ENCODE measurements at places on chromosomes 16 and 17.

DNA sequence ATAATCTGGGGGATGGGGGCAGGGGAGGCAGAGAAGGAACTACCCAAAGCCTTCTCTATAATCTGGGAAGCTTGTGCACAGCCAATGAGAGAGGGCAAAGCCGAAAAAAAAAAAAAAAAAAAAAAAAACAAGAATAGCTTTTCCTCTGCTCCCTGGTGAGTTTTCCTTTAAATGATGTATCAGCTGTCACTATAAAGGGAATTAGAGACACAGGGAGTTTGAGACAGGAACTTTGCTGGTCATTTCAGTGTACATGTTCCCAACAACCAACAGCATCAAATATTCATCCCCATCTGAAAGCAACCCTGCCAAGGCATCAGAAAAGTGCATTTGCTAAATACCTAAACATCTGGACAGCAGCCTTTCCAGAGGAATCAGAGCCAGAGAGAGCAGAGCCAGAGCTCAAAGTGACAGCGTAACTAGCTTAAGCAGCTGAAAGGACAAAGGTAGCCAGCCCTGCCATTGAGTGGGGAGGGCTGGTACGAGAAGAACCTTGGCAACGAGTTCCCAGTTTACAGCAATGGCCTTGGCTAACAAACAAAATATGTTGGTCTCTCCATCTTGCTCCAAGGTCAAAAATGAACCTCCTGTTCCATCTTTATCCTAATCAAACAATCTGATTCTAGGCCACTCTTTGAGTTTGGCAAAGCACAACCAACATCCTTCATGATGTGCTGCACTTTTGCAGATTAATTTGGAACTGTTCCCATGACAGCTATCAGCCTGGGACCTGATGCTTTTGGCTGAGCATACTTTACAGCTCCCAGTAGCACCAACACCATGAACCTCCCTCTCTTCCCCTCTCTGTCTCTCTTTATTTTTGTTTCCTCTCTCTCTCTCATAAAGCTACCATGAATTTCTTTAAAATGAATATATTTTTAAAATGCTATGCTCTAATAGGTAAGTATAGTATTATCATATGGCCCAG, 143.7 kb upstream of the GNAO1 start:
- DNase-seq, result no peak

- peak; percentile 64 for DNase-seq
Observed at GRCh38 chr17:39920218-39921210, 2.1 kb upstream of the GSDMB start.

DNA sequence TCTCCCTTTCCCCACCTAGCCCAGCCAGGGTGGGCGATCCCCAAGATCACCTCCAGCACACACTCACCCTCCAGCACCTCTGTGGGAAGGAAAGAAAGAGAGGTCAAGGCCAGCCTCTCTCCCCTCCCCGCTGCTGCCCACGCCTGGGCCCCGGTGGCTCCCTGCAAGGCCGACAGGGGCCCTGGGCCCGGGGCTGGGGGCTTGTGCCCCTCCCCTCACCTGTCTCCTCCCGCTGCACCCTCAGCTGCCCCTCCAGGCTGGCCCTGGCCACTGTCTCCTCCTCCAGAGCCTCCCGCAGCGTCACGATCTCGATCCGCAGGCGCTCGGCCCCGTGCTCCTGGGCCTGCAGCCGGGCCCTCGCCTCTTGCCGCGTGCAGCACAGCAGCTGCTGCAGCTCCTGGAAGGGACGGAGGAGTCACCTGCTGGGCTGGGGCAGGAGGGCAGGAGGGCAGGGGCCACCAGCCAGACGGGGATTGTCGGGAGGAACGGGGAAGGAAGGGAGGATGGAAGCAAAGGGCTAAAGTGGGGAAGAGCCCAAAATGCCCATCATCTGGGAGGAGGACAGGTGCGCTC, 19.2 kb downstream of the RABEP2 start:
- no peak for DNase-seq

DNA sequence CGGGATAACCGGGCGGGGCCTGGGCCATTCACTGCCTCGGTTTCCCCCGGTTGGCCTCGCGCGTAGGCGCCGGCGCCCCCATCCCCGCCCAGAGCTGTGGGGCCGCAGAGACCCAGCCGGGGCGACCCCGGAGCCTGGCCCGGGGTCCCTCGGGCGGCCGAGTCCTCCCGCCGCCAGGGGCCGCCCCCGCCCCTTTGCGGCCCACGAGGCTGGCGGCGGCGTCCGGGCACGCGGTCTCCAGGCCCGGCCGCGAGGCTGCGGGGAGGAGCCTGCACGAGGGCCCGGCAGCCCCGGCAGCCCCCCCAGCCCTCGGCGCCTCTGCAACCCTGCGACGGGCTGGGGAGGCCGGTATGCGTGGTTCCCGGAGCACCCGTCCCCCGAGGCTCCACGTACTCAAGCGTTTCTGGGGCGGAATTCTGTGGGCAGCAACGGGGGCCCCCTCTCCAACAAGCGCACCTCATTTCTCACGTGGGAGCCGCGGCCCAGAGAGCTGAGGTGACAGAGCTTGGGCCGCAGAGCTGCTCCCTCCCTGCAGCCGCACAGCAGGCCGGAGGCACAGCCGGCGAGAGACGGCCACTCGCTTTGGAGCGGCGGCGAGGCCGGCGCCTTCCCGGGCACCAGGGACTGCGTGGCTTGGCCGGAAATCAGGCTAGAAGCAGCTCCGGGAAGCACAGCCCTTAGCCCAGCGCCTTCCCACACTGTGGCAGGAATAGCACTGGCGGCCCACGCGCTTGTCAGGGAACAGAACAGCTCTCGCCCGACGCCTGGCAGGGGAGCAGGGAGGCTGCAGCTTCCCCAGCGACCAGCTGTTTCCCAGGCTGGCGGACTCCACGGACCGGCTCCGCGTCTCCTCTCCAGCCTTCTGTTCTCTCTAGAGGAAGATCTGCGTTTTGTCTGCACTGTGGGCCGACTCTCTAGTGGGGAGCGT, 867 bp upstream of the LIMD2 start:
- peak; percentile 47 for DNase-seq

GRCh38 chr16:14559809-14560241, 70.2 kb downstream of the PARN start:
- DNase-seq, result no peak

- no peak for DNase-seq
Observed at GRCh38 chr16:56277075-56277474, 85.8 kb downstream of the GNAO1 start.

DNA sequence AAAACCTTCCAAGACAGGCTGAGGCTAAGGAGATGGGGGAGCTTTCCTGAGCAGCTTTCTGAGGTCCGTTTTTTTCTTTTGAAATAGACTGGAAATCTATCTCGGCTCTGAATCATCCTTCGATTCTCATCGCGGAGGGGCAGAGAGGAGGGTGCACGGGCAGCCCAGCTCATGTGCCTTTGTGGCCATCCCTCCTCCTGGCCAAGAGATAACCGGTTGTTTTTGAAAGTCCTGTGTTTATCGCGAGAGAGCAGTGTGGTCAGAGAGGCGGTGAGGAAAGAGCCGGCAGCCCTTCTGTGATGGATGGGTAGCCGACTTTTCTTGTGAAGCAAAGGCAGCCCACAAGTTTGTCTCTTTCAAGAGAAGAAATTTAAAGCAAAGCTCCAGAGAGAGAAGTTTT, 191.6 kb downstream of the CCDC182 start:
- DNase-seq, result no peak

DNA sequence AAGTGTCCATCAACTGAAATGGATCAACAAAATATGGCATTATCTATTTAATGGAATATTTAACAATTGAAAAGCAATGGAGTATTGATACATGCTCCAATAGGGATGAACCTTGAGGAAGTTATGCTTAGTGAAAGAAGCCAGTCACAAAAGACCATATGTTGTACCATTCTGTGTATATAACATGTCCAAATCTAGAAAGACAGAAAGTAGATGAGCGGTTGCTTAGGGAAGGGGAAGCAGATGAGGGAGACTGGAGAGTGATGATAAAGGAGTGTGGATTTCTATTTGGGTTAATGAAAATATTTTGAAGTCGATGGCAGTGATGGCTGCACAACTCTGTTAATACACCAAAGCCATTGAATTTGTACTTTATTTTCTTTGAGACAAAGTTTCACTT, 8.5 kb upstream of the ERN1 start:
- no peak for DNase-seq

DNA sequence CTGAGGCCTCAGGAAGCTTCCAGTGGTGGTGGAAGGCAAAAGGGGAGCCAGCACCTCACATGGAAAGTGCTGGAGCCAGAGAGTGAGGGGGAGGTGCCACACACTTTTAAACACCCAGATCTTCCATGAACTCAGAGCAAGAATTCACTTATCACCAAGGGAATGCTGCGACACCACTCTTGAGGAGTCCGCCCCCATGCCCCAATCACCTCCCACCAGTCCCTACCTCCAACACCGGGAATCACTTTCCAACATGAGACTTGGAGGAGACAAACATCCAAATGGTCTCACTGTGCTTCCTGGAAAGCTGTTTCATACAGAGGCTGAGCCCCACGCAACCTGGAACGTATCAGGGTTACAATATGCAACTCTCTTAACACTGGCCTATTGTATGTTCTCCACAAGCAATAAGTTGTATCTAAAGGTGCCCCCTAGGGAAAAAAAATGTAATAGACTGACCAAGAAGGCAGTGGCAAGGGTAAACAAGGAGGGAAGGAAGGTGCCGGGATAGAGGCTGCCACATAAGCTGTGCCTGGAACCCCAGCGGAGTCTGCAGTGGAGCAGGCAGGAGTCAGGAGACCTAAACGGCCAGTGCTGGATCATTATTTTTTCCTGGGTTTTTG, 106.7 kb upstream of the FOXF1 start:
- no peak for DNase-seq

GRCh38 chr17:784143-784542, 2.0 kb downstream of the MRM3 start:
- DNase-seq, result no peak

- DNase-seq, result no peak
Observed at GRCh38 chr17:16329519-16330271, 23.6 kb downstream of the CENPV start.
